Thymus (tissue), 14 donors: ENCODE measurements at places on chromosomes 16 and 17.

DNA sequence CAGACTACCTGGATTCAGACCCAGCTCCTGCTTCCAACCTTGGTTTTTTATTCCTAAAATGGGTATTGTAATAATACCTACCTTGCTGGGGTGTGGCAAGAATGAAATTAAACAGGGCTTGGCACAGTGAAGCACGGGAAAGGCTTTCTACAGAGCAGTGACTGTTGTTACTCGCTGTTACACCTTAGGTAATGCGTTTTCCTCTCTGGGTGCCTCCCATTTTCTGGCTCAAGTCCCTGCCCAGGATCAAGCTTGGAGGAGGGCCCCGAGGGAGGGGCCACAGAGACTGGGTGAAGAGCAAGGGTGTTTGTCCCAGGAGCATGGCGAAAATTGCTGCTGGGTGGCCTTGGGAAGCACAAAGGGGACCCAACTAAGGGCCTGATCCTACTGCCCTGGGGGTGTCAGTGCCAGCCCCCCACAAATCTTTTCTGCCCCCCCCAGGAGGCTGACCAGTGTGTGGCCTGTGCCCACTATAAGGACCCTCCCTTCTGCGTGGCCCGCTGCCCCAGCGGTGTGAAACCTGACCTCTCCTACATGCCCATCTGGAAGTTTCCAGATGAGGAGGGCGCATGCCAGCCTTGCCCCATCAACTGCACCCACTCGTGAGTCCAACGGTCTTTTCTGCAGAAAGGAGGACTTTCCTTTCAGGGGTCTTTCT, 13.3 kb downstream of the MIEN1 start:
- DNase-seq = no peak

- no peak for DNase-seq
Measured at GRCh38 chr16:29204806-29205135, 201.7 kb downstream of the NPIPB11 start.

- no peak for DNase-seq
Measured at GRCh38 chr16:89291363-89291762, 73.9 kb downstream of the ZNF778 start.

DNA sequence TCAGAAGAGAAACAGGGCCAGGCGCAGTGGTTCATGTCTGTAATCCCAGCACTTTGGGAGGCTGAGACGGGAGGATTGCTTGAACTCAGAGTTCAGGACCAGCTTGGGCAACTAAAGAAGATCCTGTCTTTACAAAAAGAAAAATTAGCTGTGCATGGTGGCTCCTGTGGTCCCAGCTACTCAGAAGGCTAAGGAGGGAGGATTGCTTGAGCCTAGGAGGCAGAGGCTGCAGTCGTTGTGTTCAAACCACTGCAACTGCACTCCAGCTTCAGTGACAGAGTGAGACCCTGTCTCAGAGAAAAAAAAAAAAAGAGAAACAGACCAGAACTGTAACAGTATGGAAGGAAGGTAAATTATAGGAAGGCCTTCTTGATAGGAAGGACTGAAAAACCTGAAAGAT, 10.3 kb downstream of the ARL4D start:
- no peak for DNase-seq

DNA sequence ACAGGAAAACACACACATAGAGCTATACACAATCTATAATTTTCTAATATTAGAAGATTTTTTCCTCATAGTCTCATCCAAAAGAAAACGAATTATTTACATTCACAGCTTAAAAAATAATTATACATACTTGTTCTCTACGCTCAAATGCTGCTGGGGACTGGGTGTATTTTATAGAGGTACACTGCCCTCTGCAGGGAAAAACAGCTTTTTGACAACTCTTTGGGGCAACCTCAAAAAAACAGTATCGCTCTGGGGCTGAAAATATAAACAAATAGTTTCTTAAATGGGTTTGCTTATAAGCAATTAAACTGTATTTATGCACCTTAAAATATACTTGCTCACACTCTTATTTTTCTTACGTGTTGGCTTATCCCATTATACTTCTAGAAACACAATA, 261.8 kb upstream of the PSMD7 start:
- peak; percentile 41 for DNase-seq

DNA sequence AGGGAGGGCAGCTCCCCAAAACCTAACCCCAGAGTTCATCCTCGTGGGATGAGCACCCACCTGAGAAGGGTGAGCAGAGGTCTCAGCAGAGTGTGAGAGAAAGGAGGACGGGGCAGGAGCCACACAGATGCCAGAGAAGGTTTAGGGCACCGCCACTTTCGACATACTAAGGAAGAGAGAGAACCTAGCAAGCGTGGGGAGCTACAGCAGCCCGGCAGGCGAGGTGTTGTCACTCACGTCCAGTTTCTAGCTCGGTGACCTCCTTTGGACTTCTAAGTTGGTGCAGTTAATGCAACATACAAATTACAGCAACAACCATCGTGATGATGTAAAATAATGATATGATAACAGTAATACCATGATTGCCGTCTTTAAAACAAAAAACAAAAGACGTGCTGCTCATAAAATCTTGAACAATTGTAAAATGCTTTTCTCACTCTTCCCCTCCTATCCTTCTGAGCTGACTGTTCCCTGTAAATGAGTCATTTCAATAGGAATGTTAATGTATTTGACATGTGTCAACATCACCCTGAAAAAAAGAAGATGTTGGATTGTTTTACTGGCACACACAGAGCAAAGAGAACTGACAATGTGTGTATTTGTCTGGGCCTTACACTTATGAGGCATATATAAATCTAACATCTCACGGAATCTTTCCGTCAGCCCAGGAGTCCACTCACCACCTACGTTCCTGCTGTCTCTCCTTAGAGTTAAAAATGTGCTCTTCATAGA, 158.2 kb upstream of the MAF start:
- DNase-seq = no peak

GRCh38 chr17:72726936-72727335, 365.6 kb downstream of the SLC39A11 start:
- peak; percentile 67 for DNase-seq

DNA sequence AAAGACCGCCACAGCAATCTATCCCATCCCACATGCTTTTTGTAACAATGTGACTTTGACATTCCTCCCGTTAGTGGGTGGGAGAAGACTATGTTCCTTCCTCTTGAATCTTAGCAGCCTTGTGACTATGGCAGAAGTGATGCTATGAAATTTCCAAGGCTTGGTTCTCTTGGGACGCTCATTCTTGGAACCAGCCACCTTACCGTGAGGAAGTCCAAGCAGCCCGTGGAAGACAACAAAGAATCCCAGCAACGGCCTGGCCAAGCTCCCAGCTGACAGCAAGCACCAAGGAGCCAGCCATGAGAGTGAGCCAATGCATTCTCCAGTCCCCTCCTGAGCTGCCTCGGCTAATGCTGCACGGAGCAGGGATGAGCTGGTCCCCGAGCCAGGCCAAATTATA, 62.3 kb downstream of the VPS53 start:
- DNase-seq = no peak

GRCh38 chr17:19310151-19310550, 52.4 kb downstream of the B9D1 start:
- no peak for DNase-seq

DNA sequence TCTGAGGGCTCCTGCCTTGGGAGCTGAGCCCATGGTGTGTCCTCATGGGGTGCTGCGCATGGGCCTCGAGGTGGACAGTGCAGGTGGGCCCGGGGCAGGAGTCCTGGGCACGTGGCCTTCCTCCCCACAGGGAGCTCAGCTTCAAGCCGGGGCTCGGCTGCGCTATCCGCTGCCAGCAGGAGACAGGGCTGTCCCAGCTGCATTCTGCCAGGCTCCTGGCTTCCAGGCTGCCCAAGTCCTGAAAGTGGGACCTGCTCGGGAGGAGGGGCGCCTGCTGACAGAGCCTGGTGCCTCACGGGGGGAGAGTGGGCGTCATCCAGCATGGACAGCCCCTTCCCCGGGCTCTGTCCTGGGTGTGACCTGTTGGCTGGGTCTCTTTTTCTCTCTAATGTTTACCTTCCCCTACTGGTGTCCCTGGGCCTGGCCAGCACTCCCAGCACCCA, 7.1 kb downstream of the TRAF7 start:
- no peak for DNase-seq

- DNase-seq = no peak
Measured at GRCh38 chr17:40961591-40961990, 5.2 kb downstream of the KRT39 start.

GRCh38 chr17:66192378-66192687, 400 bp upstream of the CEP112 start:
- no peak for DNase-seq

GRCh38 chr16:84786605-84787262, 33.1 kb upstream of the CRISPLD2 start:
- no peak for DNase-seq

- no peak for DNase-seq
Measured at GRCh38 chr17:34414339-34414738, 51.3 kb upstream of the CCL1 start.

DNA sequence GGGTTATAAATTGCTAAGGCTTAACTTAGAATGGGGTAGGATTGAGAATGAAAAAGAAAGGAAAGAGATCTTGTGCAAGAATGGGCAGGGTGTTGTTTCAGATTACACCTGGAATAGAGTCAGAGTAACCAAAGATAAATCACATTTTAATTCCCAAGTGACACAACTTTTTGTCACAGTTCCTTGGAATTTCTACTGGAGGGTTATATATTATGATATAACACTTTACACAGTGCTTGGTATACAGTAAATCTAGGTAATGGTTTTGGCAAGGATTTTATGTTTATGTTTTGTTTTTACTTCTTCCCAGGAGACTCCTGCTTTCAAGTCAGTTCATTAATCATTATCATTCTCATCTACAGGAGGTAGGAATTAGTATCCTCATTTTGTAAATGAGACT, 115.7 kb upstream of the KCNJ16 start:
- no peak for DNase-seq

- no peak for DNase-seq
Measured at GRCh38 chr16:4510131-4510530, 28.4 kb downstream of the CDIP1 start.

DNA sequence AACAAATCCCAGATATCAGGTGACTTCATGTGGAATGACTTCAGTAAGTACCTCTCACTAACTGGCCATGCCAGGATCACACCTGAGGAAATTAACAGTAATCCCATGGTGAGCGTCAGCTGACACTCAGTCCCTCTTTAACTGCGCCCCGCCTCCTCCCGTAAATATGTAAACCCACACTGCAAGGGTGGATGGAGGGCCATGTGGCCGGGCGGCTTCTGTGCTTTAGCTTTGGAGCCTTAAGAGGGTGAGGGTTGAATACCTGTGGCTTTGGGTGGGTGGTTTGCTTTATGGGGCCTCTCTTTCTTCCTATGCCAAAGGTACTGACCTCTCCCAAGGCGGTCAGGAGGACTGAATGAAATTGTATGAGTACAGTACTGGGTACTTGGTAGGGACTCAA, 141.7 kb downstream of the MRM1 start:
- no peak for DNase-seq

DNA sequence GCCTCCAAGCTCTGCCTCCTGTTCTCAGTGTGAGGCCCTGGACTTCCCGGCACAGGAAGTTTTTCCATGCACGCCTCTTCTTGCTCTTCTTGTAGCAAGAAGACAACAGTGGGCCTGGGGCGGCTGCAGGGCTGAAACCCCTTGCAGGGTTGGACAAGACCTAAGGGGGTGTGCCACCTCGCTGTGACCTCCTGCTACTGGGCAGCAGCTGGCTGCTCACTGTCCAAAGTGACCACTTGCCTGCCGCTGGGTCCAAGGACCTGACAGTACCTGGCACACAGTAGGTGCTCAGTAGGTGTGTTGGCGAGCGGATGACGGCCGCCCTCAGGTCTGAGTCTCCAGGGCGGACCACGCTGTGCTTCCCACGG, 331.6 kb downstream of the C16orf95 start:
- no peak for DNase-seq

DNA sequence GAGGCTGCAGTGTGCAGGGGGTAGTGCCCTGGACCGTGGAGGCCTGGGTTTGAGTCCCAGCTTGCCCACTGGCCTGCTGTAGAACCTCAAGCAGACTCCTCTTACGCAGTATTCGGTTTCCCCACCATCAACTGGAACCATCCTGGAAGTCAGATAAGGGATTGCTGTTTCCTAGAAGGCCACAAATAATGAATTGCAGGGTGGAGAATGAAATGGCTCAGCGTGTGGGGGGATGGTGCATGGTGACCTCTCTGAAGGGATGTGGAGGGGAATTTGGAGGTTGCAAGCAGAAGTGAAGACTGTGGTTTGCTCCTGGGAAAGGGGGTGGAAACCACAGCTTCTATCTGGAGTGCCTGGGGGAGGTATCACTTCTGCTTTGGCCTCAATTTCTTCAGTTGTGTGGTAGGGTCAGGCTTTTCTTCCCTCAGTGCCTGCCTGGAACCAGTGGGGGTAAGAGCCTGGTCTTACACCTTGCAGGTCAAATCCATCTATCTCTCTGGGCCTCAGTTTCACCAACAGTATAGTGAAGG, 1.7 kb downstream of the ADGRG5 start:
- DNase-seq = no peak

DNA sequence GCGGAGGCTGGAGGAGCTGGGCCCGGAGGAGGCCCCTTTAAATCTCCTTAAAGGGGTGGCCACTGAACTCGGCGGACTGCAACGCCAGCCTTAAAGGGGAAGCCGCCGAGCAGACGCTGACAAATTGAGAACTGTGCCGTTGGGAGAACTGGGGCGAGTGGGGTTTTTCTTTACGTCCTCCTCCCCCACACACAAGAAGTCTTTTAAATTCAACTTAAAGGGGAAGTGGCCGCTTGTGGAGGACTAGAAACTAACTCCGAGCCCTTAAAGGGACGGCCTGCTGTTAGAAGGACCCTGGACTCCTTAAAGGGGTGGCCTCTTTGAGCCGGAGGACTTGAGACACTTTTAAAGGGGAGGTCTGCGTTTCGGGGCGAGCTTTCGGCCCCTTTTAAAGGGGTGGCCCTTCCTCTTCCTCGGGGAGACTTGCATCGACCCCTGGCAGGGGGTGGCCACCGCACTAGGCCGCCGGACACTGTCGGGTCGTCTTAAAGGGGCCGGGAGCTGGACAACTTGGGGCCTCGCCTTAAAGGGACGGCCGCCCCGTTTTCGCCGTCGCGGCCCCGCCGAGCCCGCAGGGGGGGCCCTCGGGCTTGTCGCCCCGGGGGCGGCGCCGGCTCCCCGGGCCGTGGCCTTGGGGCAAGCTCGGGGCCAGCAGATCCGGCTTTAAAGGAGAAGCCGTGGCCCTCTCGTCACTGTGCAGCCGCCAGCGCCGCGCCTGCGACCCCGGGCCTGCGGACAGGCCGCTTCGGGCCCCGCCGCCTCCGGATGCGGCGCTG, 688 bp downstream of the FBRS start:
- peak; percentile 98 for DNase-seq

- DNase-seq = peak; percentile 14
Measured at GRCh38 chr17:51200295-51200694, 34.1 kb downstream of the NME2 start.

DNA sequence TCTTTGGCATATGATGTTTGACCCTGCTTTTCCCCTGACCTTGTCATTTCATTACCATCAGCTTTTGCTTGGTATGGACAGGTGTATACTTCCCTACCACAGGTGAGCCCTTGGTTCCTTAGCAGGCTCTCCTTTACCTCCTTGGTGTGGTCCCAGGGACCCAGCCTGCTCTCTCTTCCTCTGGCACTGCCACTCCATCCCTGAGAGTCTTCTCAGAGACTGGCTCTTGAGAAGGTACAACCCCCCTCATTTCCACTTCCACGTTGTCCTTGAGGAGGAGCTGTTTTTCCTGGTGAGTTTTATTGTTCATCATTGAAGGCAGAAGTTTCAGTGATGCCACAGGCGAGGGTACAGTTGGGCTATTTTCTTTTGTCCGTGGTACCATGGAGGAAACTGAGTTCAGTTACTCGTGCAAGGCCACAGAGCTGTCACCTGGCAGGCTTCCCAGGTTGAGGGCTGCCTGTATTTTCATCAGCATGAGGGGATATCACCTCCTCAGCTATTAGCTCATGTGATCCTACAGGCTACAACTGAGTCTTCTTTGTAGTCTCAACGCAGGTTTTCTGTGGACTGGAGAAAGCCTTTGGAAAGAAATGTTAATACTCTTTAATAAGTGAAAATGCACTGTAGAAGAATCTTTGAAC, 52.3 kb downstream of the MSI2 start:
- no peak for DNase-seq
